ENCODE measurements at places on chromosomes 2 and 18.

GRCh38 chr2:172783165-172783898 is 47.7 kb downstream of the RAPGEF4 start:
- peak; percentile 15 for DNase-seq

GRCh38 chr18:35730691-35731370 is 149.3 kb downstream of the GALNT1 start:
- no peak for DNase-seq

GRCh38 chr2:139872032-139872431 is 1091.8 kb upstream of the NXPH2 start:
- no peak for DNase-seq

- no peak for DNase-seq
Measured at GRCh38 chr2:73893764-73894474, 1.1 kb downstream of the ACTG2 start.

DNA sequence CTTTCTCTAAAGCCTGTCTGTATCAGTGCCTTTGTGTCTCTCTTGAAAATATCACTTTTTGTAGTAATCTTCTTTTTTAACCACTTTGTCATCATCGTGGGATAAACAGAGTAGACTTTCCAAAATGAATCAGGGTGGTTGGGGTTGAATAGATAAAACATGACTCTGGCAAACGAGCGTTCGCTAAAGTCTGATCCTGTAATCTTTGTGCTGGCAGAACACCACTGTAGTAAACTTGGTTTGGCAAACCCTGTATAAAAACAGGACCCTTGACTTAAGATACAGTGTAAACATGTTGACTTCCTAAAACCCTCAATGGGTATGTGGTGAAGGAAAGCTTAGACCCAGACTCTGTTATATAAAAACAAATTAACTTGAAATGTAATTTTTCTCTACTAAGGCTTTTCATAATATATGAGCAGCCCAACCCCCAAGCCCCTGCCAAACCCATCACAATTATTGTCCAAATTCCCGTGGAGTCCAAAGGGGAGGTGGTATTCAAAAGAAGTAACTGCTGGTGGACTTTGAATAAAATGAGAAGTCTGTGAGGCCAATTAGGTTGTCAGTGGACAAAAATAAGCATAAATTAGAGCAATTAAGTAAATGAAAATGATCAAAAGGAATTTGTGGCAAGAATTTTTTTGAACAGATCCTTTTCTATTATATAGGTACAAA is 52.2 kb downstream of the COLEC12 start:
- DNase-seq = no peak

DNA sequence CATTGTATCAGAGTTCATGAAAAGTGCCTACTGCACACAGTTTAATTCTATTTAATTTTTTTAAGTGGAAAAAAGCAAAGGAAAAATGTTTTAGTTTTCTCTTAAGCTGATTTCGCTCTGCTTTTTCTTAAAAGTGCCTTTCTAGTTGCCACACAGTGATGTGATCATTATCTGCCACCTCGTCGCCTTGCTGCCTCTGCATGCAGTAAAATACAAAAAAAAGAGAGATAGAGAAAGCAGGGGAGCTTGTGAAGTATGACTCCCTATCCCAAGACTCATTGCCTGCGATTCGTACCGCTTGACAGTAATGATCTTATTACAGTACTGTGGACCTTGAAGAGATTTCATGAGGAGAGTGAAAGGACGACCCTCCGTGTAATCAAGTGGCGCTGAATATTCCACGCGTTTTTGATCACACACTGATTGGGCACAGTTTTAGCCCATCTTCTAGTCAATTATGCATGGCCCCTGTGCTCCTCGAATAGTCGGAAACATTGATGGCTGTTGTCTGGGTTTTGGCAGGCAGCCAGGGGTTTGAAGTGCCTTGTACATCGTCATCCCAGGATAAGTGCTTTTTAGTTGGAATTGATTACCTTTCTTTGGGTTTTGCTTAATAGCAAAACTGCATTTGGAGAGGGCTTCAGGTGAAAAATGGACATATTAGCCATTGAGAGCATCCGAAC is 188.3 kb downstream of the GBX2 start:
- DNase-seq = no peak

DNA sequence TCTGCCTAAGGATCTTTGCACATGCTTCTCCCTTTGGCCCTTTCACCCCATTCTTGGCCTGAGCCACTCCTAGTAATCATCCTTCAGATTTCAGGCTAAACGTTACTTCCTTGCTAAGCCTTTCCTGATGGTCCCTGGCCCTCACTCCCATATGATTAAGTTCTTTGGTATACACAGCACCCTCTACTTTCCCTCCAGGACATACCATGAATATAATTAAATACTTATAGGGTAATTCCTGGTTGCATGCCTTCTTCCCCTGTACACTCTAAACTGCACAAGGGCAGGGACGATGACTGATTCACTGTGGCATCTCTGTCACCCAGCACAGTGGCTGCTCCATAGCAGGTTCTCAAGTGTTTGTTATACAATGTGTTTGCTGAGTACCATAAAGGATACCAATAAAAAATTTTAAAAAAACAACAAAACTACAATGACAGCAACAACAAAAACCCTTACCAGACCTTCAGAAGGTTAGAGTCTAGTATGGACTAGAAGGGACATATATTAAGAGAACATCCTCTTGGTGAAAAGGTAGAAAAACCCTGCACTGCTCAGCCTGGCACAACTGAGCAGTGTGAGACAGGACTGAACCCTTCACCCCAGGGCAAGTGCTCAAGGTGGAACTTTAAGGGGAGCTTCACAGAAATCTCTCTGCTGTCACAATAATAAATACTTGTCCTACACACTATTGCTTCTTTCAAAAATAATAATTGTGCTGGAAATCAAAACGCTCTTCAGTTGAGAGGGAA is 76.2 kb downstream of the AAK1 start:
- no peak for DNase-seq

DNA sequence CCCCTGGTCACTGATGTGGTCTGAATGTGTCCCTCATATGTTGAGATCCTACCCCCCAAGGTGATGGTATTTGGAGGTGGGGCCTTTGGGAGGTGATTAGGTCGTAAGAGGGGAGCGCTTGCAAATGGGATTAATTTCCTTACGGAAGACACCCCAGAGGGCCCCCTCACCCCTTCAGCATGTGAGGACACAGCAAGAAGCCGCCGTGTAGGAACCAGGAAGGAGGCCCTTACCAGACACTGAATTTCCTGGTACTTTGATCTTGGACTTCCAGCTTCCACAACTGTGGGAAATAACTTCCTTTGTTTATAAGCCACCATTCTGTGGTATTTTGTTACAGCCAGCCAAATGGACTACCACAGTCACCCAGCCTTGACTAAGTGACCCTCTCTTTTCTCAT is 35.9 kb downstream of the NCK2 start:
- DNase-seq = no peak

DNA sequence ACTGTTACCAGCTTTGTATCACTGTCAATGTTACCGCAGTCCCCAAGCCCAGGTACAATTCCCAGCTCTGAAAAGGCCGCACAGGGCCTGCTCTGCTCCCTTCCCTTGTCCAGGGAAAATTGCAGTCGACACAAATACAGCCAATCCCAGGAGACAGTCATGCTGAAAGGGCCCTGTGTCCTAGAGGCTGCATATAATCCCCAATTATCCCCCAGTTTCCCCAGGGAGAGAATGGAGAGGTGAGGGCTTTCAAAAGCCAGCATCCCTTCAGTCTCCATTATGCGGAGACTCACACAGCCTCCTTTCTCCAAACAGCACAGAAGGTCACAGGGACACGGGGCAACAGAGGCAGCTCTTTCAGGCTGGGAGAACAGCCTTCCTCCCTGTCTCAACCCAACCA is 17.1 kb upstream of the CTIF start:
- DNase-seq = no peak

DNA sequence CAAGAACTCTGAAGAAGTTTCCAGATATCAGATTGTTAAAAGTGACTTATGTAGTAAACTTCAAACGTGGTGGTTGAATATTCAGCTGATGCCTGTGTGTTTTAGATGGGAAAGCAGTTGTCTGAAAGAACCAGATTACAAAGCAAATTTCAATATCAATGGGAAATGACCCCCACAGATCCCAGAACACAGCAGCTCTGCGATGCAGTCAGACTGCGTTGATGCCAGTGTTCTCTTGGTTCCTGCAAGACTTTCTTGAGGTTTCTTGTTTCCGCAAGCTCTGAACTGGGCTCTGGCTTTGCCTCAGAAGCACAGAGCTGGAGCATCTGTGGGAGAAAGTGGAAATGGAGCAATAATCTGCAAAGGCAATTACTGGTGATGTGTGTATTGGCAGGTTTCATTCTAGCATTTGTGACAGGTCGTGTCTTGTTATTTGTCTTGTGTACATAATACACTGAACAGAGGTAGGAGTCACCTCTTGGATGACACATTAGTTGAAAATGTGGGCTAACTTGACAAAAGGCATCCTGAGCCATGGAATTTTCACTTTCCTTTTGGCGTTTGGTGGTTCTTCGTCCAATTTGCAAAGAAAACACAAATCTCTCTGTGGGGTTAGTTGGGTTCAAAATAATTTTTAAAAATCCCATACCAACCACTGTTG is 10.8 kb upstream of the LYPD6B start:
- DNase-seq = no peak

DNA sequence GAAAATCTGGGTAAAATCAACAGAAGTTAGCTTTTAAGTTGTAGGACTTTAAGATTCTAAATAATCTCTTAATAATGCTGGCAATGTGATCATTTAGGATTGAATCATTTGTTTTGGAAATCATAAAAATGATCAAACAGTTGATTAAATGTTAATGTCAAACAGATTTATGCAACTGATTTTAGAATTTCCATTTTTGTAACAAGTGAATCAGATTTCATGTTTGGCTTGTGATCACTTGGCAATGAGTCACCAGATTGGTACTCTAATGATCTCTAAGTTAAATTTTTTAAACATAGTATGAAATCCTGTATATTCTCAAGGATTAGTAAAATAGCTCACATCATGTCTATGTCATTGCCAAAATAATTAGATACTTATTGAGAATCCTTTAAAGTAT is 50.1 kb upstream of the UNC80 start:
- DNase-seq = no peak

GRCh38 chr2:99787769-99788382 is 298.1 kb upstream of the REV1 start:
- no peak for DNase-seq

DNA sequence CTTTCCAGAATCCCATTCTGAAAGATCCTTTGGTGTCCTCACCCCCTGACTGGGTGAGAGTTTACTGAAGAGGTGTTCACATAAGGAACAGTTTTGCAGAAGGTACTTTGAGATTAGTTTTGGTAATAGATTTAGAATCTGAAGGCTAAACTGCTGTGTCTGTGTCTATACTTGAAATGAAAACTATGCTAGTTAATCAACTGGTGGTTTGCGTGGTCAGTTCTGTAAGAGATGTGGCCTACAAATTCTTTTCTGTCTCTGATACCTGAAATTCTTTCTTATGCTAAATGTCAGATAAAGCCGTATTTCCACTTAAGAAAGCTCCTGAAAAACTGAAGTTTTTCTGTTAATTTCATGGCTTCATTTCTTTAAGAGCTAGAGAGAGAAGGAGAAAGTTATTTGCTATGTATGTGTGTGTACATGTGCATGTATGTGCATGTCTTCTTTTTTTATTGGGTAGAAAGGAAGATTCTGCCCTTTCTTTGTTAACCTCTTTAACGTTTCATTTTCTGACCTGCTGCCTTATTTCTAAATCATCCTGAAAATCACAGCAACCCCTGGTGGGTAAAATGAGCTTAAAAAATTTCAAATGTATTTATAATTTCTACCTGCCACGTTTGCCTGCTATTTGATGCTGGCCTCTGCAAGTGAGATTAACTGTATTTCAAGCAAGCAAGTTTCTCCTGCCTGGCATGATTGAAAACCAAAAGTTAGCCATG is 552.0 kb upstream of the NRP2 start:
- no peak for DNase-seq

- DNase-seq = no peak
Measured at GRCh38 chr2:127231130-127231865, 11.2 kb upstream of the CYP27C1 start.

DNA sequence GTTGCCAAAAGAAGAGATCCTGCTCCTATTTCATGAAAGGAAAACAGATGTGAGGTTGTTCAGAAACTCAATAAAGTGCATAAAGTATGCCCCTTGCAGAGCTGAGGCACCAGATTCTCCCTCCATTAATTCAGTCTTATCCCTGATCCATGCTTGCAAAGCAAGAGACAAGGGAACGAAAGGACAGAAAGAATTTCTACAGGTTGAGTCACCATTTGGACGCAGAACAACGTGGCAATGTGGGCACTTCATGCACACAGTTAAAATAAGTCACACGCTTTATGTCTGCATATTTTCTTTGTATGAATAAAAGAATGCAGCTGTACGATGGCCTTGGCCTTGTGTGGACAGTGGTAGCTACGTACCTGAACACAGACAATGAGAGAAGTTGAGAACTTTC is 321.7 kb upstream of the REV1 start:
- DNase-seq = no peak

DNA sequence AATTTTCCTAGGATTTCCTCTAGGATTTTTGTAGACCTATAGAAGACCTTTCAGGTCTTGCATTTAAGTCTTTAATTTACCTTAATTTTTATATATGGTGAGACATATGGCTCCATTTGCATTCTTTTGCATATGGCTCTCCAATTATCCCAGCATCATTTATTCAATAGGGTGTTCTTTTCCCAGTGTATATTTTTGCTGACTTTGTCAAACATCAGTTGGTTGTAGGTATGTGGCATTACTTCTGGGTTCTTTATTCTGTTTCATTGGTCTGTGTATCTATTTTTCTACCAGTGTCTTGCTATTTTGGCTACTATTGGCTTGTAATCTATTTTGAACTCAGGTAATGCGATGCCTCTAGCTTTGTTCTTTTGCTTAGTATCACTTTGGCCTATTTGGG is 239.8 kb upstream of the CNTNAP5 start:
- no peak for DNase-seq

- no peak for DNase-seq
Measured at GRCh38 chr2:127674241-127675209, 805 bp downstream of the LIMS2 start.

DNA sequence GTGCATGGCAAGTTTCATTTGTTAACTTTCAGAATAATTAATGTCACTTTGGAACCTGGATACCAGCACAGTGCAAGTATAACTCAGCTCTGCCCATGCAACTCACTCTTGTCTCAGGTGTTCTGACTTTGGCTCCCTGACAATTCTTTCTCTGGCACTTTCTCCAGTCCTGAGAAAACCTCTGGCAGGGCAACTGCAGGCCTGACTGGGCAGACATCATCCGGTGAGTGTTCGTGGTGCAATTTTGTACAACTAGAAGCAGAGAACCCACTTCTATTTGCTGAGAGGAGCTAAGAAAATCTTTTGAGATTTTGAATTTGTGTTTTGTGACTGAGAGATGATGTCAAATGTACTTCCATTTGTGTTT is 143.0 kb downstream of the AQP4 start:
- DNase-seq = no peak

DNA sequence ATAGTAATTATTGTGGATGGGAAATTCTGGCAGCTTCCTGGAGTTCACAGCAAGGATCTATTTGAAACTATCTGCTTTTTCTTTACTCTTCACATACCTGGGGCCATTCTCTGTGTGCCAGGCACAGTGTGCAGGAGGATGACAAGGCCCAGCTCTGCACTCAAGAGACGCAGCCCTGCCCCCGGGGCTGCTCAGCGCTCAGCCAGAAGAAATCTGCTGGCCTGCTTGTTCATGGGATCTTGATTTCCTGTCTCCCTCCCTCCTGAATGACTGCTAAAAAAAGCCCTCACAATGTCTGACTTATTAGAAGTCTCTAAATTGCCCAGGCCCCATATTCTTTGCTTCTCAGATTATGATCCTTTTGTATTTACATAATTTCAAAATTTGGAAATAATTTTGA is 210.9 kb downstream of the DCDC2C start:
- DNase-seq = no peak
